ENCODE measurements at places on chromosomes 4 and X. TPM values are rescaled to one million over a fixed set of nuclear protein-coding genes. Genes with fewer than 3 reads are reported as not detected.

The CXorf66 gene
- total RNA-seq: not detected

GRCh38 chrX:124229374-124229773 lies 103.1 kb upstream of the TEX13D start:
- DNase-seq: no peak

The ADH1A gene
- not detected for total RNA-seq

GRCh38 chr4:36283912-36284465 lies 2.6 kb downstream of the DTHD1 start:
- DNase-seq: no peak

GRCh38 chrX:25019707-25020390 lies 4.1 kb upstream of the ARX start:
- DNase-seq: no peak

DNA sequence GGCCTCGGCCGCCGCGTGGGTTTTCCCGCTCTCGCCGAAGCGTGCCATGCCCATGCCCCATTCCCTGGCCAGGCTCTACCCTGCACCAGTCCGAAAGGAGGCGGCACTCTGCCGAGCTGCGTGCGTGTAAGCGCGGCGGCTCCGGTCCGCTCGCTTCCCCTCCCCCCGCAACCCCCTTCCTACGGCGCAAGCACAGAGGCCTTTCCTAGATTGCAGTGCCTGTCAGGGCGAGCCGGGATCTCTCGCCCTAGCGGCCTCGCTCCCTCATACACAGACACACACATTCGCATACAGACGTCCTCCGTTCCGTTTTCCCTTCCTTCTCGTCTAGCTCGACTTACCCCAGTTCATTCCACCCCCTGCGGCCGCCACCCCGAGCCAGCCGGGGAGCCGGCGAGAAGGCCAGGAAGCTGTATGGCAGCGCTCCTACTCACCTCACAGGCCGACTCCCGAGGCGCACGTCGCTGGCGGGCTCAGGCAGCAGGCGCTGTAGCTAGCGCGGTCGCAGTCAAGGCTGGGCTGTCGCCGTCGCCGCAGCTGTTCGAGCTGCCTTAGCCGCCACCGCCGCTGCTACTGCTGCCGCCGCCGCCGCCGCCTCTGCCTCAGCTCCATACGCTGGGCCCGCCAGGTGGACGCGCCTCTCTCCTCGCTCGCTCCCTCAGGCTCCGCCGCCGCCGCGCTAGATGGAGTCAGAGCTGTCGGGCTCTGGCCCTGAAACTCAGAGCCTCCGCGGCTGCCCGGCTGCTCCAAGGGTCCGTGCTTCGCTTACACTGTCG lies 615 bp downstream of the NEXMIF start:
- no peak for DNase-seq

The SNCA gene
- 79.8 TPM for total RNA-seq

GRCh38 chr4:112910109-112910736 lies 139.2 kb upstream of the ANK2 start:
- no peak for DNase-seq

DNA sequence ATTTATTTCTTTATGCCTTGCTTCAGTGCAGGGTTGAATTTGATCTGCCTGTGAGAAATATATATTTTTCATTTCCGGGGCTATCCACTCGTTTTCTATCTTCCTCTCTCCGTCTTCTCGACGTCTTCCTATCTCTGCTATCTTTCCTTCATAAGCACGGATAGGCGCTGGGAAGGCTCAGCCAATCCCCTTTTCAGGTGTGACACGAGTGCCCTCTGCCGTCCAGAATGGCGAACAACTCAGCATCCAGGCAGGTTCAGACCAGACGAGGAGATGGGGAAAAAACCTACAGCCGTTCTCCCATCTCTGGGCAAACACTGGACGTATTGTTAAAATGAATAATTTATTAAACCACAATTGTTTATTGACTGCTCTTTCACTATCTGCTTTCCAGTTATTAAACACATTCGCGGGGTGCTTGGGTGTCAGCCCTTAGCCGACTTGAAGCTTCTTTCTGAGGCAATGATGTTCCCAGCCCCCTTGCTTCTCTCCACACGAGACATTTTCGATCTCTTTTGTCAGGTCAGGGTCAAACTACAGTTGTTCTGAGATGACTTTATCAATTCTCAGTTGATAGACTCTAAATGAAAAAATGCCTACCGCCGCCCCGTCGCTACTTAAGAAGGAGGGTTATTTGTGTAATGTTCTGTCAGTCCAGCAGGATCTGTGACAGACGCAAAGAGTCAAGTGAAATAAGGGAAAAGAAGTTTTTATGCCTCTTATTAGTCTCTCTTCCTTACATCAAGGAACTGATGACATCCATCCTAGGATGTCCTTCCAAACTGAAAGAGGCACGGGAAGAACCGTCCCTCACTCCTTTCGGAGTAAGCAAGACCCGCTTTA lies 96.3 kb upstream of the NOCT start:
- DNase-seq: no peak

The USP38 gene
- total RNA-seq: 25.8 TPM

The SULT1E1 gene
- not detected for total RNA-seq

- DNase-seq: no peak
Measured at GRCh38 chrX:27987862-27988646, 6.8 kb upstream of the DCAF8L1 start.

The PNMA6A gene
- 2.1 TPM for total RNA-seq

The LRIT3 gene
- 0.15 TPM for total RNA-seq

GRCh38 chr4:88144048-88144447 lies 14.4 kb downstream of the ABCG2 start:
- DNase-seq: no peak

- no peak for DNase-seq
Measured at GRCh38 chr4:138291431-138291830, 49.3 kb upstream of the SLC7A11 start.

GRCh38 chrX:276581-277201 lies 4.5 kb upstream of the PLCXD1 start:
- no peak for DNase-seq

DNA sequence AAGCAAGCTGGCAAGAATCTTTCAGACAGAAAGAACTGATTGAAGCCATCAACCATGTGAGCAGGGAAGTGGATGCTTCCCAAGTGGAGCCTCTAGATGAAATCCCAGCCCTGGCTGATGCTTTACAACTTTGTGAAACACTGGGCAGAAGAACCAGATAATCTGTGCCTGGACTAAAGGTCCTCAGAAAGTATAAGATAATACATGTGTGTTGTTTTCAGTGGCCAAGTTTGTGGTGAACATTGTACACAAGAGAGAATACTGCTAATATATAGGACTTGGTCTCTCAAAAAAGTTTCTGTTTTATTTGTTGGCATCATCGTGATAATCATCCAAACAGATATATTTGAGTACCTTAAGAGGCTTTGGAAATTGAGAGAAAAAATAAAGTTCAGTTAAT lies 1367.8 kb upstream of the IGFBP7 start:
- no peak for DNase-seq

Data from glomerular endothelial cell (primary cell).